CD4-positive, CD25-positive, alpha-beta regulatory T cell (primary cell): ENCODE measurements at places on chromosomes 1 and 21.

- DNase-seq: no peak
These were observed 19.9 kb downstream of the HUNK start for GRCh38 chr21:31892686-31893085.

GRCh38 chr1:159869173-159869572, 6.7 kb upstream of the VSIG8 start:
- DNase-seq: no peak

- DNase-seq: no peak
These were observed 16.6 kb downstream of the SMIM12 start for GRCh38 chr1:34842952-34843371.

DNA sequence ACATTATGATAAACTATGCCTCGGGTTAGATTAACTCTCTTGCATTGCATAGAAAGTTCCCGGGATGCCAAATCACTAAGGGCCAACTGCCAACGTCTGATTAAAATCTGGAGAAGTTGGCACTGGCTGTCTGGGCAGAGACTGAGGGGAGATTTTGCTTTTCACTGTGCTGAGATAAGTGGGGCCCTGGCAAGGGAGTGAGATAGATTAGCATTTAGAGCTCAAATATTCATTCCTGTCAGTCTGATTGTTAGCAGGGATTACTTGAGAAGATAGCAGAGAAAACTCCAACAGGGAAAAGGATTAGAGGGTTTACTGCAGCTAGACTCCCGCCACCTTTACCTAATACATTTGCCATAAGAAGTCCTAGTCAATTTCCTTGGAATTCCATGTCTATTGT, 714.1 kb upstream of the CHRM3 start:
- no peak for DNase-seq

DNA sequence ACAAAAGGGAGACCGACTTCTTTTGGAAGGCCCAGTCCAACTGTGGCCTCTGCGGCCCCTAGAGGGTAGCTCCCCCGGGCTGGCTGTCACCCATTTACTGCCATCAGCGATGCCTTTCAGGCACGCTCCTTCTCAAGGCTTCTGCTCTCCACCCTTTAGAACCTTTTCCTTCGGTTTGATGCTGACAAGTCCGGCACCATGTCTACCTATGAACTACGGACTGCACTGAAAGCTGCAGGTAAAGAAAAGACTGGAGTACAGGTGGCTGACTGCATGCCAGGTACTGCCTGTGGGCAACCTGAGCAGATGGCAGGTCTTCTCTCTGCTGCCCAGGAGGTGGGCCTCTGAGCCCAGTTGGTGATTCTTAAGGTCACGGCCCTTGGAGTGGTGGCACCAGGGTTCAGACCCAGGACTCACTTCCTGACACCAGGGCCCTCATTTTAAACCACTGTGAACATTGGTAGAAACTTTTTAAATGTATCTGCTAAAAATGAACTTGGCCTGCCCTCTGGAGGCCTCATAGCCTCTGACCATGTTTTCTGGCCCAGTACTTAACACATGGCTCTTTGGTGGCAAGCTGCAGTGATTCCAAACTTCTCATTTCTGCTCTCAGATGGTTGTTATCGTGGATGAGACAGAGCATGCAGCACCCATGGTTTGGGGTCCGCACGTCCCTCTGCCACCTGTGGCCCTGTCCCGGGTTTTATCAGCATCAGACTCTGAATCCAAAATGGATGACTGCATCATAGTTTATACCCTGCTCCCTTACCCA, 45.7 kb downstream of the CAPN9 start:
- no peak for DNase-seq

- no peak for DNase-seq
These were observed 44.0 kb downstream of the TBX15 start for GRCh38 chr1:118944133-118944532.

- no peak for DNase-seq
These were observed 696 bp downstream of the LSS start for GRCh38 chr21:46227811-46228344.

GRCh38 chr1:72851597-72851996, 569.3 kb upstream of the NEGR1 start:
- DNase-seq: no peak

- DNase-seq: no peak
These were observed 18.2 kb downstream of the STYXL2 start for GRCh38 chr1:167111868-167112709.

GRCh38 chr1:36965275-36966159, 68.8 kb downstream of the GRIK3 start:
- no peak for DNase-seq
